ENCODE measurements at places on chromosomes 7 and 10.
A peak's percentile ranks its signal among the peaks of the same experiment; 100 is the strongest.

GRCh38 chr10:130015075-130015695 is 51.1 kb upstream of the EBF3 start:
- DNase-seq: no peak

GRCh38 chr7:18538554-18539250 is 43.2 kb downstream of the HDAC9 start:
- DNase-seq: no peak

DNA sequence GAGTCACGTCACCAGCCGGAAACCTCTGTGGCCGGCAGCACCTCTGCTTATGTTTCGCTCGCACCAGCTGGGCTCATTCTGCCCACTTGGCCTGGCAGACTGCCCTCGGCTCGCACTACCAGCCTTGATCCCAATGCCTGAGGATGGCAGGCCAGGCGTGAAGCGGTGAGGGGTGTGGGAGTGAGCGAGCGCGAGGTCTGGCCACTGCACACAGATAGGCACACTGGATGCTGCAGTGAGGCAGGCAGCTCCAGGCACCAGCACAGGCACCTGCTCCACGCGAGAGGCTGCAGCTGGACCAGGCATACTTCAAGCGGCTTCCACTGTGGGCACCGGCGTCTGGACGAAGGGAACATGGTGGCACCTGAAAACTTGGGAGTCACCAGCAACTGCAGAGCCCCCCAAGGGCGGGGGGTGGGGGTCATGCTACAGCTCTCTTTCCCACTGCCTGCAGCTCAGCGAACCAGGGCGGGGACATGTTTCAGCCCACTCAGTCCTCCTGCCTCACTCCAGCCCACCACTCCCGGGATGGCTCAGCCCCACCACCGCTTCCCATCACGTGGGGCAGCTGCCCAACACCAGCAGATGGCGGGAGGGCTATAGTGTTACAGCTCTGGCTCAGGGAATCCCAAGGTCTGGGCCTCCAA is 5.4 kb upstream of the DMTF1 start:
- no peak for DNase-seq

GRCh38 chr7:100393233-100393905 is 20.1 kb downstream of the PILRA start:
- DNase-seq: no peak

DNA sequence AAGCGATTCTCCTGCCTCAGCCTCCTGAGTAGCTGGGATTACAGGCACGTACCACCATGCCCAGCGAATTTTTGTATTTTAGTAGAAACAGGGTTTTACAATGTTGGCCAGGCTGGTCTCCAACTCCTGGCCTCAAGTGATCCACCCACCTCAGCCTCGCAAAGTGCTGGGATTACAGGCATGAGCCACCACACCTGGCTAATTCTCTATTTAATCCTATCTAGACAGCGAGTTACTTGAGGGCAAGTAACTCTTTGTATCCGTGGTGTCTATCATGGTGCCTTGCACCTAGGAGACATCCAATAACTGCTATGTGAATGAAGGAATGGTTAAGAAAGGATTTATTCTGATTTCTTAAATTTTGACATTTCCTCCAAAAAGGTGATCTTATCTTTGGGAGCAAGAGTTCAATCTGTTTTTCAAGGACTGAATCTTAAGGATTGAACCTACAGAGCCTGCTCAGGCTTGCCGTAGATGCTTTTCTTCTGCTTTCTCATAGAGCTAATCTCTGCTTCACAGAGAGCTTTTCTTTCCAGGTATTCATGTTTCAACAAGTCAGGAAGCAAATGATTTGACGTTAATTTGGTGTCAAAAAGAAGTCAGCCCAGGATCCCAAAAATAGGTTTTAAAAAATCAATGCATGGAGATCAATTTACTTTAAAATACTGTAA is 101.6 kb downstream of the CUL2 start:
- DNase-seq: no peak

- no peak for DNase-seq
Observed at GRCh38 chr7:85471307-85471706, 284.5 kb upstream of the SEMA3D start.

GRCh38 chr7:26329520-26330255 is 38.0 kb downstream of the SNX10 start:
- no peak for DNase-seq

DNA sequence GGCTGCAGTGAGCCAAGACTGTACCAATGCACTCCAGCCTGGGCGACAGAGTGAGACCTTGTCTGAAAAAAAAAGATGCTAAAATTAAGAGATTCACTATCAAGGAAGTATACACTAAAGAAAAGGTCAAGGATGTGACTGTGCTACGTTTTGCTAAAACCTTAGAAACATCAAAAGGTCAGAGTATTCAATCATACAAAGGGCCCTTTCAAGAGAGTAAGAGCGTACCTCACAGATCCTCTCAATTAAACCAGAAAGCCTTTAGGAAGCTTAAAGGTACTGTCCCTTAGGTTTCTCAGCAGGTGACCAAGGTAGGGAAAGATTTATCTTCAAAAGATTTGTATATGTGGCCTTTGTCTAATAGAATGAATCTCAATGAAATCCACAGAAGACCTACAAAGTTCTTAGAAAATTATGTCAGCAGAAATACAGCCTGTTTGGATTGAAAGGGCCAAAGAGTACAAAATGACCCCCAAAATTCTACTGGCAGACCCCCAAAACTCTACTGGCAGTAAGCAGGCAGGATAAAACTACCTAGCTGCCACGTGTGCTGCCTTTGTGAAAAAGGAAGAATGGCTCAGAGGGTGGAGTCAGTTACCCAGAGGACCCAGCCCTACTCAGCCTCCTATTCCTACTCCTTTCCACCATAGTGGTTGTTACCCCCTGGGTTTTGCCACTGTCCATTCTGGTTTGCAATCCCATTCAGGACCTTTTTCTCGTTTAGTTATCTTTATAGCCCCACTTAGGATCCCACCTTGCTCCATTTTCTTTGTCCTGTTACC is 36.7 kb downstream of the ARHGAP19 start:
- DNase-seq: no peak

DNA sequence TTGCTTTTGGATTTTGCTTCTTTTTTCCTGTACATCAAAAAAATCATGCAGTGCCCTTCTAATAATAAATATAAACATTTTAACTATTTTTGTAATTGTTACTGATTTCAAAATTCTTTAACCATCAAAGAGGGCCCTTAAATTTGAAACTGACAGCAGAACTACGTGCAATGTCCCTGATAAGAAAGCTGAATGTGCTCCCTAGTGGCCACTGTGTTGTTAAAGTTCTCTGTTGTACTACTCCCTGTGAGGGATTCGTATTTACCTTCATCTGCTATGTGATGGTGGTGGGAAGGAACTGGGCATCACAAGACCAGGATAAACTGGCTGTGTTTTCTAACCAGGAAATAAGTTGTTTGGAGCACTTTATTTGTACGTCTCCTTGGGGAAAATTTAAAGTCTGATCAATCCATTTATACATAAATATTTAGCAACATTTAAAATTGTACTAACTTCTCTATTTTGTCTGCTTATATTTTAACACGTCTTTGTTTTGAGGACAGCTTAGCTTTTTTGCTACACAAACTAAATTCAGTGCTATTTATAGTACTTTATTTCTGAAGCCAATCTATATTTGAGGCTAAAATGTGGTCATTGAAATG is 322.4 kb downstream of the HGF start:
- no peak for DNase-seq

DNA sequence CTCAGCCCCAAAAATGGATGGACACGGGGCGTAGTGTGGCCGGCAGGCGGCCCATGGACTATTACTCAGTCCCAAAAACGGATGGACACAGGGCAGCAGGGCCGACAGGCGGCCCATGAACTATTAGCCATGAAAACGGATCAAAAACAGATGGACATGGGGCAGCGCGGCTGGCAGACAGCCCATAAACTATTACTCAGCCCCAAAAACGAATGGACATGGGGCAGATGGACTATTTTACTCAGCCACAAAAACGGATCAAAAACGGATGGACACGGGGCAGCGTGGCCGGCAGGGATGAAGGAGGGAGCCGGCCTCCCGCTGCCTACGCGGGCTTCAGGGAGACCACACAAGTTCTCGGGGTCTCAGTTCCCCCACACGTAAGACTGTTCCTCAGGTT is 32.9 kb downstream of the GPER1 start:
- DNase-seq: no peak

DNA sequence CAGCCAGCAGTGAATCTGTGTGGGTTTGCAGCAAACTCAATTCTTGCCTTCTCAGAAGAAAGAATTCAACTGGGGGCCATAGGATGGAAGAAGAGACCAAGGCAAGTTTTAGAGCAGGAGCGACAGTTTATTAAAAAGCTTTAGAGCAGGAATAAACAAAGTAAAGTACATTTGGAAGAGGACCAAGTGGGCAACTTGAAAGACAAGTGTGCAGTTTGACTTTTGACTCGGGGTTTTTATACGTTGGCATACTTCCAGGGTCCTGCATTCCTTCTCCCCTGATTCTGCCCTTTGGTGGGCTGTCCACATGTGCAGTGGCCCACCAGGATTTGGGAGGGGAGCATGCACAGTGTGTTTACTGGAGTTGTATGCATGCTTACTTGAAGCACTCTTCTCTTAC is 3.0 kb upstream of the ANKRD22 start:
- DNase-seq: no peak

- no peak for DNase-seq
Observed at GRCh38 chr7:44685723-44686122, 62.9 kb upstream of the ZMIZ2 start.

GRCh38 chr7:25383402-25383801 is 155.1 kb upstream of the NPVF start:
- no peak for DNase-seq

- no peak for DNase-seq
Observed at GRCh38 chr7:110612680-110613079, 478.2 kb upstream of the LRRN3 start.

- no peak for DNase-seq
Observed at GRCh38 chr7:117381362-117381761, 45.9 kb downstream of the ASZ1 start.

- no peak for DNase-seq
Observed at GRCh38 chr7:11206177-11206899, 232.7 kb downstream of the PHF14 start.

DNA sequence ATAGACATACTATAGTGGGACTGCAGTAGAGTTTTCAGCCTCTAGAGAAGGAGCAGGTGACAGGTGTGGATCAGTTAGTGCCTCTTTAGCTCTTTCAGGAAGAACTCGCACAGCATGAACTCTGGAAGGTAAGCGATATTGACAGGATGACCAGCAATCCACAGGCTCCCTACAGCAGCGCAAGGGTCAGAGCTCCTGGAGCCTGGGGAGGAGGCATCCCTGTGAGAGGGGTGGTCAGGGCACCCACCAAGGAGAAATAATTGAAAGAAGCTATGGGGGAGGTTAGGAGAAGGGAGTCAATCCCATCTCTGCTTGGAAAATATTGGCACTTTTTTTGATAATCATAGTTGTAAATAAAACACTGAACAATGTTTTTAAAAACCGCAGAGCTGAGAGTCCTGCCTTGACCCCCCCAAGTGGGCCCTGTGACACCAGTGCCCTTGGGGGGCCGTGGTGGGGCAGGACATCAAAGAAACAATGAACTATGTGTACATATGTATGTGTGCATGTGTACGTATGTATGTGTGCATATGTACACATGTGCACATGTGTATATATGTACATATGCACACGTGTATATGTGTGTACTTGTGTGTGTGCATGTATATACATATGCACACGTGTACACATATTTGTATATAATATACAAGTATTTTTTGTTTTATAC is 13.8 kb downstream of the AKR1C3 start:
- DNase-seq: no peak

DNA sequence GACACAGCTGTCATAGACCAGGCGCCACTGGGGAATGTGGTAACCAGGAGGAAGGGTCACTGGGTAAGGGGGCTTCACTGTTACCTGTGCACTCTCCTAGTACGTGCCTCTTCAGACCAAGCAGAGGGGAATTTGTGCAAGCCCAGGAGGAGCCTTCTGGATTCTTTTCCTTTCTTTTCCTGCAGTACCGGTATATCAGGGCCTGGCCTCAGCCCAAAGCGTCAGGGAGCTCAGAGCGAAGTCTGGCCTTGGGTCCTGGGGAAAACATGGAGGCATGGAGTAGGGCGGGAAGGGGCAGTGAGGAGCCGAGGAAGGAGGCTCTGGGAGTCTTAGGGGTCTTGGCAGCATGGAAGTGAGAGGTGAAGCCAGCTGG is 133.6 kb upstream of the GDF10 start:
- no peak for DNase-seq

- no peak for DNase-seq
Observed at GRCh38 chr10:95664543-95664942, 8.0 kb upstream of the ALDH18A1 start.

- no peak for DNase-seq
Observed at GRCh38 chr10:35225204-35225603, 98.6 kb downstream of the CREM start.

GRCh38 chr7:127978421-127978820 is 52.8 kb downstream of the LRRC4 start:
- DNase-seq: no peak

- DNase-seq: no peak
Observed at GRCh38 chr7:8699875-8700624, 266.6 kb downstream of the NXPH1 start.

- no peak for DNase-seq
Observed at GRCh38 chr10:114869520-114869892, 47.9 kb downstream of the FHIP2A start.

- no peak for DNase-seq
Observed at GRCh38 chr10:116947841-116948529, 57.0 kb downstream of the SHTN1 start.

- no peak for DNase-seq
Observed at GRCh38 chr7:54145716-54146115, 396.5 kb upstream of the VSTM2A start.

- DNase-seq: no peak
Observed at GRCh38 chr10:110597476-110597875, 30.0 kb downstream of the SMC3 start.

DNA sequence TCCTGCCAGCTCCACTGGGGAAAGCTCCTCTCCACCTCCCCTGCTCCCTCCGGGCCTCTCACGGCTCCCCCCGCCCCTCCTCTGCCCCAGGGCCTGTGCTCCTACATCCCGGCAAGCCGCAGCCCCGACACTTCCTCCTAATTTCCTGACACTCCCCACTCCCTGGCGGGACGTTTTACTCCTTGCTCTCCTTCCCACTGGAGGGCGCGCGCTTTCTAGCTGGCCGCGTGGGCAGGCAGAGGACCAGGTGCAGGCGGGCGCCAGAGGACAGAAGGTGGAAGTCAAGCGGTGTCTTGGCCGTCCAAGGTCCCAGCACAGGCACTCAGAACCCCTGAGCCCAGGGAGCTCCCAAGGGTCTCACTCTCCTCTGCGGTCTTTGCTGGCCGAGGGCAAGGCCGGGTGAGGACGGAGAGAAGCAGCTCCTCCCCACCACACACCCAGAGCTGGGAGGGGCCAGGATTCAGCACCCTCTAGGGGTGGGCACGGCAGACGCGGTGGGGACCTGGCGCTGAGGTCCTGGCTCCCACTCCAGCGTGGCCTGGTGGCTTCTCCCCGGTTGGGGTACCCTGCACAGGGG is 19.1 kb downstream of the ADAM8 start:
- no peak for DNase-seq

DNA sequence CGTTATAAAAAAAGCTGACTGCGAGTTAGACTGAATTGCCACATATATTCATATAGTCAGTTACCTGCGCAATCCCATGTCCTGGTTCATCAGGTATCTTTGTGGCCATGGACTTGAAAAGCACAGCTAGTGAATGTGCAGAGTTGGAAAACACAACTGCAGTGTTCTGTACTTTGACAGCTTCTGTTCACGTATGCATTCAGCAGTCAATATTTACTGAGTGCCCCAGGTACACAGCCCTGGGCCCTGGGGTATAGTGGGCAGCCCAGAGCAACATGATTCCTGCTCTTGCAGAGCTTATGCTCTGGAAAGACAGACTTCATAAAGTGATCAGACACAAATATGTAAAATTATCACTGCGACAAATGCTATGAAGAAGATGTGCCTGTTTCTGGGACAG is 313.9 kb downstream of the PHTF2 start:
- no peak for DNase-seq

GRCh38 chr7:52825611-52826010 is 209.8 kb upstream of the POM121L12 start:
- peak; percentile 0 for DNase-seq
